Ascending aorta (tissue), 2 donors: ENCODE measurements at places on chromosomes 2 and 18. TPM values are rescaled to one million over a fixed set of nuclear protein-coding genes. Genes with fewer than 3 reads are reported as not detected.

DNA sequence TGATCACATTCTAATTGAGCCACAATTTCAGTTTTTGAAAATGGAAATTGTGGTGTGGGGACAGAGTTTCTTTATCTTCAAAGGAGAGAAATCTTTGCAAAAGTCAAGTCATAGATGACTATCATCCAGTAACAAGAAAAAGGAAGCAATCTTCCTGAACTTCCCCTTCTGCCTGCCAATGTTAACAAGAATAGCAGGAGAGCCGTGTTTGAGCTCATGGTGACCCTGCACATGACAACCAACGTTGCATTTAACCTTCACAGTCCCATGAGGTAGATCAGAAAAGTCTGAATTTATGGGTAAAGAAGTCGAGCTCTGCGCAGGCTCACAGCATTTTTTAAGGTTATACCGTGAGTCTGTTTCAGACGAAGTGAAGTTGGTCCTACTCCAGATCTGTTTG, 454.9 kb downstream of the LPIN1 start:
- DNase-seq: no peak

RND3 gene
- 10.7 TPM for total RNA-seq

- DNase-seq: no peak
These were observed 627.0 kb upstream of the SLC39A10 start for GRCh38 chr2:195029804-195030654.

ASXL2 gene
- total RNA-seq: 8.7 TPM

ABCB11 gene
- total RNA-seq: not detected

DNA sequence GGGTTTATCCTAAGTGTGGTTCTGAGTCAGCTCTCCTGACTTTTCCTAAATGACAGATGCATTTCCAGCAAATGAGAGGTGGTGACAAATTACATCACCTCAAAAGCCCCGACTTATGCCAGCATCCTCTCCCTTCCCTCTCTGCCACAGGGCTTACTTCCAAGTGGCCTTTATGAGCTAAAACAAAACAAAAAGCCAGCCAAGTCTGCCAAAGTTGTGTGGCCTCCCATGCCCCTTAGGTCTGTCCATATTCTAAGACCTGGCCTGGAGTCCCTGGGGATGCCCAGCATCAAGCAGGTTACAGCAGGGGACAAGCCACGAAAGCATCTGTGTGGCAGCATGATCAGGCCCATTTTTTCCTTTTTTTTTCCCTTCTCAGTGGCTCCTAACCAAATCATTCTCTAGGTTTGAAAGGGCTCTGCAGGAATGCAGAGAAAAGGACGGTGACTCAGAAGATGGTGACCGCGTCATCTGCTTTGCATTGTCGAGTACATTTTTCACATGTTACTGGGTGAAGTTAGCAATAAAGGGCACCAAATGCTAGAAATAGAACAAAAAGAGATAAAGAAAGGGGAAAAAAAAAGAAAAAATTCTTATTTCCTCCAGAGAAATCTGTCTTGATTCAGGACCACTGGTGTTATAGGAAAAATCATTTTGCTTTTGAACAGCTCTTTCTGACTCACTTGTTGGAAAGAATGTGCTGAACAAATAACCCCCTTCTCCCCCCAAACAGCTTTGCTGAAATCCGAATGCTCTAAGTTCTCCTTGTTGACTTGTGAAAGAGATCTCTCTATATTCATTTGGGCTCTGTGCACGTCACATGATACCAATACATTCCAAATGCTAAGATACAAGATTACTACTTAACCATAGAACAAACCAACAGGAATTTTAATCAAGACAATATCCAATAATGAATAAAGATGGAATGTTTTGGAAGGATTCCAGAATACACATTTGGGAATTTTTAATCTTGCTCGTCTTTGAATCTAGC, 178.7 kb downstream of the EN1 start:
- DNase-seq: peak; percentile 68

- DNase-seq: no peak
These were observed 11.3 kb downstream of the GFPT1 start for GRCh38 chr2:69375494-69376353.

PER2 gene
- 21.6 TPM for total RNA-seq

CAVIN2 gene
- 43.4 TPM for total RNA-seq

- DNase-seq: no peak
These were observed 32.1 kb downstream of the GLS start for GRCh38 chr2:190912726-190913125.

DNA sequence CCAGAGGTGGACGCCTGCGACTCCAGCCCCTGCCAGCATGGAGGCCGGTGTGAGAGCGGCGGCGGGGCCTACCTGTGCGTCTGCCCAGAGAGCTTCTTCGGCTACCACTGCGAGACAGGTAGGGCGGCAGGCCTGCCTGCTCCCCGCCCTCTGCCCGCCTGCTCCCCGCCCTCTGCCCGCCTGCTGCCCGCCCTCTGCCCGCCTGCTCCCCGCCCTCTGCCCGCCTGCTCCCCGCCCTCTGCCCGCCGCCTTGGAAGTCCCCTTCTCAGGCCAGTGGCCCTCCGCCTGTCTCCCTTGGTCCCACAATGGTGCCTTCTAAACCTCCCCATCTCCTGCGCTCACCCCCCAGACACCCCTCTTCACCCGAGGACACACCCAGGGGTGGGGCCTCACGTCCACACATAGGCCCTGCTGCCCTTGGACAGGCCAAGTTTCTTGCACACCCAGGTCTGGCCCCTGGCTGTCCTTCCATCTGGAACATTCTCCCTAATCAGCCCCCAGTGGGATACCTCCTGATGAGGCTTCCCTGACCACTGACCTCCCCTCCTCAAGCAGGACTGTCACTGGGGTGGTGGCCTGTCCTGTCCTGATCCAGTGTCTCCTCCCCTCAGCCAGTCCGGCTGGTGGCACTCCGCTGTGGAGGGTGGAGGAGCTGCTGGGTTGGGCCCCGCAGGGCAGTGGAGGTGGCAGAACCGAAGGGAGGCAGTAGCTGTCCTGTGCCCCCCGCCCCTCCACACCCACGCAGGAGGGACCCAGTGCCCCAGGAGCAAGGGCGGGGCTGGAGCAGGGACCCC, 37.9 kb downstream of the MTERF4 start:
- peak; percentile 40 for DNase-seq

GRCh38 chr2:160109939-160110673, 47.7 kb upstream of the PLA2R1 start:
- DNase-seq: peak; percentile 82

DRC1 gene
- total RNA-seq: not detected

DNA sequence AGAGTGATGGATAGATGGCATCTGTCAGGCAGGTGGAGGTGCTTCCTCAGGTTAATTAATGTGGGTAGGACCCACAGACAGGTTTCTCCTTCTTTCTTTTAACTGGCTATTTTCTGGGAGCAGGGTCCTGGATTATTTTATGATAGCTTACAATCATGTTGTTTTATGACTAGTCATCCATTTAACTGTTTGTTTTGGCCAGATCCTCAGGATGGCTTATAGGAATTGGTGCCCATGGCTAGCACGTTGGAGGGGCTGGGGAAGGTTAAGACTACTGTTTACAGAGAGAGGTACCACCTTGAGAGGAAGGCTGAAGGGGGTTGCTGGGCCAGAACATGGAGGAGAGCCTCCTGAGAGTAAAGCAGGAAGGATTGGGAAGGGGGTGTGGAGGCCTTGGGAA, 78.0 kb upstream of the MGAT5 start:
- no peak for DNase-seq

DNA sequence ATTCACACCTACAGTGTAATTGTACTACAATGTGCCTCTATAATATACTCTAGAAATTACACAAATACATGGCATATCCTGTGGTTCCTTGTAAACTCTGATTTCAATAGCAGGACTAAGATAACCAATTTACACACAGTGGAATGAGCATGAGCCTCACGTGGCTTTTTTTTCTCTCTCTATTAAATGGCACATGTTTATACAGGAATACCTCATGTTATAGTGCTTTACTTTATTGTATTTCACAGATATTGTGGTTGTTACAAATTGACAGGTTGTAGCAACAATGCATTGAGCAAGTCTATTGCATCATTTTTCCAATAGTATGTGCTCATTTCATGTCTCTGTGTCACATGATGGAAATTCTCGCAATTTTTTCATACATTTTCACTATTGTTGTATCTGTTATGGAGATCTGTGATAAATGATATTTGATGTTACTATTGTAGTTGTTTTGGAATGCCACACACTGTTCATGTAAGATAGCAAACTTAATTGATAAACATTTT, 260.0 kb downstream of the FSIP2 start:
- DNase-seq: no peak

IL36B gene
- total RNA-seq: not detected

DNA sequence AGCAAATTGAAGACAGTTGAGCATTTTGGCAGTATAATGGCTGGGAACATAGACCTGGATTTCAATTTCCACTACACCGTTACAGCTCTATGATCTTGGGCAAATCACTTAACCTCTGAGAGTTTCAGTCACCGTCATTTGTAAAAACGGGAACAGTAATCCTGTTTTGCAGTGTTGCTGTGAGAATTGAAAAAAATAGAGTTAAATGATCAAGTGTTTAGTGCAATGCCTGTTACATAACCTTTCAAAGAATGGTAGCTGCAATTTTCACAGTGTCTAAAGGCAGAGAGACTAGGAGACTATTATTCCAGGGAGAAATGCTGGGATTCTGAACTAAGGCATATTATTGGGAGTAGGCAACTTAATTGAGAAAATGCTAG, 2.0 kb downstream of the AGPS start:
- DNase-seq: no peak

- DNase-seq: no peak
These were observed 61.9 kb upstream of the TTC27 start for GRCh38 chr2:32565902-32566301.

DTNA gene
- total RNA-seq: 7.3 TPM

GRCh38 chr2:159612255-159612901, 4.0 kb downstream of the BAZ2B start:
- no peak for DNase-seq

HRH4 gene
- not detected for total RNA-seq

GRCh38 chr2:118832071-118832790, 15.2 kb downstream of the EN1 start:
- peak; percentile 30 for DNase-seq

SIX3 gene
- not detected for total RNA-seq

DNA sequence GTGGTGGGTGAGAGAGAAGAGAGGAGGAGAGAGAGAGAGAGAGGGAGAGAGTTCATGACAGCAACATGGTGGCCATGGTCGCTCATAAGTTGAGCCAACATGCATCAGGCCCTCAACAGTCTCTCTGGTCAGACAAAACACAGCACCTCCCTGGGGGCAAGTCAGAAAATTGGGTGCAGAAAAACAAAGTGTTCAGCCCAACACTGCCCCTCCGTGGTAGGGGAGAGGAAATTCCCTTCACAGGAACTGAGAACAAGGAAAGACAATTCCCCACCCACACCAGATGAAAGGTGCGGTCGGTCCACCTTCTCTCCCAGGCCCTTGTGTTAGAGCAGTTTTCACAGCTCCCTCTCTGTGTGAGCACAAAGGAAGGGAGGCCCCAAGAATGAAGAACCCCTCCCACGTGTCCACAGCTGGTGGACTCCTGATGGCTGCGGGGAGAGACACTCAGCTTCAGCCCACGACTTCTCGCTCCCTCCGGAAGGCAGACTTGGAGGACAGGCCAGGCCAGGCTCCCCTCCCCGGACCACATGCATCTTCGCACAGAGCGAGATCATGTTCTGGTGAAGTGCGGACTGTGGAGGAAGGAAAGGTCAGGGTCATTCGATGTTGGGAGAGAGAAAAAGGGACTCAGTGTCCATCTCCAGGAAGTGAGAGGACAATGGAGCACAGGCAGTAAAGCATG, 181.7 kb downstream of the ANAPC1 start:
- DNase-seq: no peak

CFC1 gene
- not detected for total RNA-seq

GRCh38 chr2:37459095-37459981, 114.9 kb downstream of the QPCT start:
- DNase-seq: no peak

OSBPL6 gene
- 1.4 TPM for total RNA-seq

GRCh38 chr2:62884514-62884913, 166.1 kb upstream of the OTX1 start:
- DNase-seq: no peak

DNA sequence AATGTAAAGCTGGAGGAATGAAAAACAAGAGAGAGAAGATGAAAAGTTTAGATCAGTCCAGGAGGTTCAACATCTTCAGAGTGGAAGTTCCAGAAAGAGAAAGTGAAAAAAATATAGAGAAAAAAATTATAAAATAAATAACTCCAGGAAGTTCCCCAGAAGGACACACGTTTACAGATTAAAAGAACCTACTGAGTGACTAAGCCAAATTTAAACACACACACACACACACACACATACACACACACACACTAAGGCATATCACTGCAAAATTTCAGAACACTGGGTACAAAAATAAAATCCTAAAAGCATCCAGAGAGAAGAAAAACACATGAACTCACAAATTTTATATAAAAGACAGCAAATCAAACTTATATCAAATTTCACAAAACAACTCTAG, 85.9 kb upstream of the PMAIP1 start:
- no peak for DNase-seq

DPYSL5 gene
- total RNA-seq: not detected

DNA sequence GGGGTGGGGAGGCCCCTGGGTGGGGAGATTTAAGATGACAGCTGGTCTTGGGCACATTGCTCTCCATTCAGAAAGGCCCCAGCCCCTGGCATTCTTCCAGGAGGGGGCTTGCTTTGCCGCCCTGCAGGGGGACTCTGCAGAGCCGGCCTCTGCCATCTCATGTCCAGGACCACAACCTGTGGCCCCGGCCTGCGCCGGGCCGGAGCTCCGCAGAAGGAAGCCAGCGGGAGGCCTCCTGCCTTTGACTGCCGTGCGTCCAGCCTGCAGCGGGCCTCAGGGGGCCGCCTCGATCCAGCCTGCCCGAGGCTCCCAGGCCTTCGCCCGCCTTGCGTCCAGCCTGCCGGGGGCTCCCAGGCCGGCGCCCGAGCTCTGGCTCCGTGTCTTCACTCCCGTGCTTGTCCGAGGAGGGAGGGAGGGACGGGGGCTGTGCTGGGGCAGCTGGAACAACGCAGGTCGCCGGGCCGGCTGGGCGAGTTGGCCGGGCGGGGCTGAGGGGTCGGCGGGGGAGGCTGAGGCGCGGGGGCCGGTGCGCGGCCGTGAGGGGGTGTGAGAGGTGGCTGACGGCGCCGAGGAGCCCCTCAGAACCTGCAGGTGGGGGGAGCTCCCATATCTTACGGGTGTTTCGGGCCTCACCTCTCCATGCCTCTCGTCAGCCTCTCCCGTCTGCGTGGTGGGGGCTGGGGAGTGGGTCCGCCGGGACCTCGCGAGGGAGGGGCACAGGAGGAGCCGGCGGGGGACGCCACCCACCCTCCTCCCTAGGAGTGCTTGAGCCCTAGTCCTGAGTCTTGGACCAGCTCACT, 20.4 kb downstream of the GPC1 start:
- no peak for DNase-seq

DNA sequence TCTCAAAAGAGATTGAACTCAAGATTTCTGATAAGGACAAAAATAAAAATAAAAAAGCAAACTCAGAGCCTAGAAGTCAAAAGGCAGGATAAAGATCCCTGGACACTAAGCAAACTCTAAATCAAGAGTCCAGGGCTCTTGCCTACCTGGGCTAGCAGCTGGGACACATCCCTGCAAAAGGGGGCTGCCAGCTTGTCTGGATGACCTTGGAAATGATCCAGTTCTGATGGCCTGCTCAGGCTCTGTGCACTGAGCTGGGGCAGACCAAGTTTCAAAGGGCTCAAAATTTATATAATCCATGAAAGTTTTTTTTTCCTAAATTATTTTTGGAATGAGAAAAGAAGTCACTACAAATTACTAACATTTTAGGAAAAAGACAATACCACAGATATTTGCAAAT, 557.3 kb downstream of the CNTNAP5 start:
- no peak for DNase-seq

- DNase-seq: no peak
These were observed 96.9 kb downstream of the LOXHD1 start for GRCh38 chr18:46559946-46560670.

GRCh38 chr18:60732143-60732542, 359.6 kb upstream of the MC4R start:
- DNase-seq: no peak

- DNase-seq: no peak
These were observed 514.6 kb downstream of the ERBB4 start for GRCh38 chr2:212024040-212024439.
